ENCODE measurements at places on chromosomes 4 and X.
A peak's percentile ranks its signal among the peaks of the same experiment; 100 is the strongest.

GRCh38 chrX:22078117-22078516, 46.0 kb downstream of the PHEX start:
- DNase-seq: no peak

DNA sequence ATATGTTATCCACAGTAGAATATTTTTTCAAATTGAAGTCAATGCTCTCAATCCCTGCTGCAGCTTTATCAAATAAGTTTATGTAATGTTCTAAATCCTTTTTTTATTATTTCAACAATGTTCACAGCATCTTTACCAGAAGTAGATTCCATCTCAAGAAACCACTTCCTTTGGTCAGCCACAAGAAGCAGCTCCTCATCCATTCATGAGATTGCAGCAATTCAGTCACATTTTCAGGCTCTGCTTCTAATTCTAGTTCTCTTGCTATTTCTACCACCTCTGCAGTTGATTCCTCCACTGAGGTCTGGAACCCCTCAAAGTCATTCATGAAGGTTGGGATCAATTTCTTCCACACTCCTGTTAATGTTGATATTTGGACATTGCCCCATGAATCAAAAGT, 2301.3 kb upstream of the TENM3 start:
- no peak for DNase-seq

- DNase-seq: no peak
Measured at GRCh38 chr4:10965196-10965595, 280.6 kb upstream of the CLNK start.

DNA sequence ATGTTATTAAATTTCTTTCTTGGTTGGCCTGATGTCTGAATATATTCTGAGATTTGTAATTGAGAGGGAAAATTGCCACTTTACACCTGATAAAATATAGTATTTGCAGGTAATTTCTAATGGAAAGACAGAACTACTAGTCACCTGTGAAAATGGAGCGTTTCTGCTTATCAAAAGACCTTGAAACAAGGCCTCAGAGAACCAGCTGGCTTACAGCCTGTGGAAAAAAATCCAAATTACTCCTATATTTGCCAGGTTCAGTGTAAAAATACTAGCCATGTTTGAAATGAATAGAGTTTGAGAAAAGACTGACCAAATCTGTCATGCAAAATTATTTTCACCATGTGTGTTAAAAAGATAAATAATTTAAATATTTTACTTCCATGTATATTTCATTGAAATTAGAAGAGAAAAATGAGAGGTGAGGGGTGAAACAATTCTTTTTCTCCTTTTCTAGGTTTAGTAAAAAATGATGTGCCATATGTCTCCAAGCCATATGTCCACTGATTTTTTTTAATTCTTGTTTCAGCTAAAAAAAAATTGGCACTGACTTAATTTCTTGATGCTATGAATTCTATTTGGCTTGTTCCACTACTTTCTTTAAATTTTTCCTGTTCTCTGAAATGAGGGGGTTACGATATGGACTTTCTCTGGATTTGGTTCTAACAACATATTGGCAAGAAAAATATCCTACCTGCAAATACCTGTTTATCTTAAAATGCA, 464.9 kb downstream of the GRXCR1 start:
- no peak for DNase-seq

- DNase-seq: no peak
Measured at GRCh38 chrX:9069573-9069972, 35.6 kb upstream of the FAM9B start.

- DNase-seq: no peak
Measured at GRCh38 chr4:108052558-108053120, 63.0 kb downstream of the HADH start.

DNA sequence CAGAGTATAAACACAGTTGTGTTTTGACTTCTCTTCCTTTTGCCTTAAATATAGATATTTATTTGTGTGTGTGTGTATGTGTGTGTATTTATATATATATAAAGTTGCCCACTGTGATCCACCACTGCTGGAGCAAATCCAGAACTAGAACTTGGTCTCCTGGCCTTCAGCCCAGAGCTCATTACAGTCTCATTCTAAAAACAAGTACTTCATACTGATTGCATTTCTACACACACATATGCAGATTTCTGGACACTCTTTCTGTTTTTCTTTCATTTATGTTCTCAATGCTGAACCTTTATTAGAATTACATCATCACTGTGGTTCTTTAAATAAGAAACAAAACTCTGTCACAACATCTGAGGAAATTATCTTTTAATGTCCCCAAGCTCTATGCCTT, 381 bp downstream of the TXK start:
- no peak for DNase-seq

DNA sequence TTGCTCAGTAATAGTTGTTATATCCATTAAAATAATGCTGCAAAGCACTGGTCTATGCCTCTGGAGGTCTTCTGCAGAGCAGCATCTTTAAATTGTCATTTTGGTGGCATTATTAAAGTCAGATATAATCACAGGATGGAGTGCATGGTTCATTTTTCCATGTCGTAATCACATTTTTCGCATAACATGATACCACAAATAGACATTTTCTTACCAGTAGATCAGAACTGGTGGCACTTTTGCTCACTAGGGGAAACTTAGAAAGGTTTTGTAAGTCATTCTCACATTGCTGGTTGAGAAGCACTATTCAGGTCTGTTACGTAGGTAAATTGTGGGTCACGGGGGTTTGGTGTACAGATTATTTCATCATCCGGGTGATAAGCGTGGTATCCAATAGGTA, 484.5 kb upstream of the PRKX start:
- no peak for DNase-seq

- DNase-seq: peak; percentile 75
Measured at GRCh38 chrX:69538321-69538876, 34.3 kb downstream of the NALF2 start.

GRCh38 chr4:103885152-103885551, 165.4 kb upstream of the TACR3 start:
- no peak for DNase-seq

GRCh38 chr4:69617083-69617694, 22.3 kb downstream of the UGT2A2 start:
- no peak for DNase-seq
